ENCODE measurements at places on chromosomes 13 and 19. TPM values are rescaled to one million over a fixed set of nuclear protein-coding genes. Genes with fewer than 3 reads are reported as not detected.

DNA sequence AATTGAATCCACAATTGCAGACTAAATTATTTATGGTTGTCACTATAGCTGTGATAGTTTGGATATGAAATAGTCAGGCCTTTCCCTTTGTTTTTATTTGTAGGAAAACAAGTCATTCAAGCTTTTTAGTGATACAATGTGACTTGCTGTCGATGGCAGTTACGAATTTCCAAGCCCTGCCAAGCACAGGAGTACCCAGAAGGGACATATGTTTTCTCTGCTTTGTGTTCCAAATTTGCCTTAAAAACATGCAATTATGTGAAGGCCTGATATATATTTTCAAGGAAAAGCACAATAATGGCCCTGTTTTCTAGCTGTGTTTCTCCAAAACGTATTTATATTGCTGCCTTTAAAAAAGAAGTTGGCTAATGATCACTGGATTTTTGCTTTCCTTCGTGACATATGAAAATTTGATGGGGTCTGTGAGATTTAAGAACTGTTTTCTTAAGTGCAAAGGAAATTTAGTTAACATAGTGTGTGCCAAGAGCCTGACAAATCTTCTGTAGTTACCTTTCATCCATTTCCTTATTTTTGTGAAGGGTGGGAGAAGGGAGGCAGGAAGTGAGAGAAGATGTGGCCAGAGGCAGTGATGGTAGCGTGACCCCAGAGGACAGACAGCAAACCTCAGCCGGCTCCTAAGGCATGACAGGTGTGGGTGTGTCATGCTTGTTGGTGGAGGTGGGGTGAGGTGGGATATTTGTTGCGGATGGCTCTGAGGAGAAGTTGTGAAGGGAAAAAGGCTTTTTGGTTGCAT lies 79.6 kb downstream of the TEX26 start:
- DNase-seq, result no peak

DNA sequence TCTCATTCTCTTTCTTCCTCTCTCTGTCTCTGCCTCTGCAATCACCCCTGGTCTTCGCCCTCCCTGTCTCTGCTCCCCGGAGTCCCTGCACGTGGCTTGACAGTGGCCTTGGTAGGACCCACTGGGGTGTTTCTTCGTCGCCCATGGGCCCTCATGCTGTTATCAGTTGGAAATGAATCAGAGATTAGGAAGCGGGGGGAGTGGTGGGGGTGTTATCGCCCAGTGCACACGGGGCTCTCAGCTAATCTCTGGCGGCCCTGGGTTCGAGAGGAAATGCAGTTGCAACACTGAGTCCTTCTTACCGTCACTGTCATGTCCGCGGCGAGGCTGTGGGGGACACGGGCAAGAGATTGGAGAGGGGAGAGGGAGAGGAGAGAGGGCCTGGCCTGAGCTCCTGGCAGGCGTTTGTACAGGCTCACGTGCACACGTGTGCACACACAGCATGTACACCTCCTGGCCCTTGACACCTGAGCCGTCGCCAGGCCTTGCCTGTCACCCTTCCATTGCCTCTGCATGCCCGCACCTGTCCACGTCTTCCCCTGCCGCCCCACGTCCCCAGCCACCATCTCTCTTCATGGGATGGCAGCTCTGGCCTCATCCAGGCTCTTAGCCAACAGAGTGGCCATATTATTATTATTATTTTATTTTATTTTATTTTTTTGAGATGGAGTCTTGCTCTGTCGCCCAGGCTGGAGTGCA lies 37.8 kb upstream of the SLC7A10 start:
- DNase-seq, result no peak

ERFL gene
- 0.18 TPM for total RNA-seq

SIX5 gene
- 38.7 TPM for total RNA-seq

DNA sequence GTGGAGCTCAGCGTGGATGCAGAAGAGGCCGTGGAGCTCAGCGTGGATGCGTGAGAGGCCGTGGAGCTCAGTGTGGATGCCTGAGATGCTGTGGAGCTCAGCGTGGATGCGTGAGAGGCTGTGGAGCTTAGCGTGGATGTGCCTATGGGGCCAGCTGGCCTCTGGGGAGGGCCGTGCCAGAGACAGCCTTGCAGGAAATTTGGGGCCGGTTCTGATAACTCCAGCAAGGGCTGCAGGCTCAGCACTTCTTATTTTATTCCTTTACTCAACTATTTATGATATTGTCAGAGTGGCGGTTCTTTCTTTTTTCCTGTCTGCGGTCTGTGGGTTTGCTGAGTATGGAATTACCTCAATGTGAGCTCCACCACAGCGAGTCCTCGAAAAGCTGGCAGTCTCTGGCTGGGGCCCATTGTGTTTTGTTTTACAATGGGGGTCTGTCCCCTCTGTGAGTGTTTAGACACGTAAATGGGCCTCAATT lies 17.8 kb upstream of the TMEM255B start:
- DNase-seq, result no peak

CGB2 gene
- not detected for total RNA-seq

ZNF568 gene
- total RNA-seq, result 19.3 TPM

SIGLEC11 gene
- not detected for total RNA-seq

- no peak for DNase-seq
These were observed 971 bp downstream of the ATCAY start for GRCh38 chr19:3881272-3882040.

NEK5 gene
- 0.08 TPM for total RNA-seq

HPN gene
- total RNA-seq, result 0.08 TPM

OVOL3 gene
- 0.44 TPM for total RNA-seq

DNA sequence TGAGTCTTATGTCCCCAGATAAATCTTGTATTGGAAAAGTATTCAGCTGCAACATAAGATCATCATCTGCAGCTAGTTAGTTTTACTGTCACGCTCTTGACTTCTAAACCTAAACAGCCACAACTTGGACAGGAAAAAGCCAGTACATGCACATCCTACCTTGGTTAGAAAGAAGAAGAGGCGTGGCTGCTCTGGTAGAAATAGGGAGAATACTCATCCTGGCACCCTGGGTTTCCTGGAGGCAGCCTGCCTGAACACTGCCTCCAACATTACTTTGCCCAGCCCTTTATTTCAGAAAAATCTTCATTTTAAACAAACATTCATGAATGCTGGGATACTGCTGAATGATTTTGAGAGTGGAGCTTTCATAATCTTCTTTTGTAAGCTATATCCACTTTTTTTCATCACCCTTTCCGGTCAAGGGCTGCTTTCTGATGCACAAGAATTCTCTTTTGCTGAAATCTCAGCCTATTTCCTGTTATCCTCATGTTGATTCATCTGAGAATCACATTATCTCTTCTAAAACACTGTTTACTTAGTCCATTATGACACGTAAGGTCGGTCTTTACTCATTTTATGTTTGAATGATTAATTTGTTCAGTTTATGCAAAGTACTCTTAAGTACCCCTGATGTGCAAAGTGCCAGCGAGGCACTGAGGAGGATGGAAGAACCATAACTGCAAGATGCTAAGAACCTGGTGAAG lies 55.2 kb downstream of the STARD13 start:
- DNase-seq, result no peak

- no peak for DNase-seq
These were observed 15.3 kb downstream of the TTYH1 start for GRCh38 chr19:54430306-54431254.

LHB gene
- total RNA-seq, result 0.39 TPM

DNA sequence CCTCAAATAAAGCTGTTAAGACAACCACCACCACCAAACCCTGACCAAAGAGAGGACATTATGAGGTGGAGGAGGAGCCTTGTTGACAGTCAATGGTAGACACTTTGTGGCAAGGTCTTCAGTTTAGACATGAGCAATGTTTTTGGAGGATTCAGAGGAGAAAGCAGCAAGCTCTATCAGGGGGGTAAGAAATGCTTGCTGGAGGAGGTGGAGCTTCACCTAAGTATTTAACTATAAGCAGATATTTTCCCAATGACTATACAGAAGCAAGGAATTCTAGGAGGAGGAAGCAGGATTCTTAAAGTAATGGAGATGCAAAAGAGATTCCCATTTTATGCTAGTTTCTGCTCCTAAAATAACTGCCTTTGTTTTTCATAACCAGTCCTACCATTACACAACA lies 74.2 kb downstream of the TRPC4 start:
- no peak for DNase-seq

ZNF554 gene
- total RNA-seq, result 1.5 TPM

DNA sequence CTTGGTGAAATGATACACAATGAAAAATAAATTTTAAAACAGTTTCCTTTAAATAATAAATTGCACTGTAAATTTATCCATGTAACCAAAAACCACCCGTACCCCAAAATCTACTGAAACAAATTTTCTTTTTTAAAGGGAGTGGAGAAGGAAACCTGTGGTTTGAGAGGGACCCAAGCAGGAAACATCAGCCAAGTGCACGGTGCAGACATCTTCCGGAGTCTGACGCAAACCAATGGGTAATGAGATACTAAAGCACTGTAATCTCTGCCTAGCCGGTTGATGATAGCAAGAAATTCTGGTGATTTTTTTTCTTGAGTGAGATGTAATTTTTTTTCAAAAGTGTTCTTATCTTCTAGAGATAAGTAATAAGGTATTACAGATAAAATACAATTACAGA lies 115.4 kb downstream of the ABCC4 start:
- DNase-seq, result no peak
